ENCODE measurements at places on chromosomes 16 and 17. TPM values are rescaled to one million over a fixed set of nuclear protein-coding genes. Genes with fewer than 3 reads are reported as not detected.

ACOX1 gene
- total RNA-seq = 16.2 TPM

NCBP3 gene
- 30.5 TPM for total RNA-seq

CA4 gene
- not detected for total RNA-seq

RNF222 gene
- total RNA-seq = not detected

Data from A549 treated with CORT108297 at 1 μM for 4 hours (cell line).